ENCODE measurements at places on chromosomes 6 and 20. TPM values are rescaled to one million over a fixed set of nuclear protein-coding genes. Genes with fewer than 3 reads are reported as not detected.

The DDO gene
- total RNA-seq, result 1.4 TPM

- DNase-seq, result no peak
Measured at GRCh38 chr6:108235127-108235526, 25.7 kb downstream of the SNX3 start.

DNA sequence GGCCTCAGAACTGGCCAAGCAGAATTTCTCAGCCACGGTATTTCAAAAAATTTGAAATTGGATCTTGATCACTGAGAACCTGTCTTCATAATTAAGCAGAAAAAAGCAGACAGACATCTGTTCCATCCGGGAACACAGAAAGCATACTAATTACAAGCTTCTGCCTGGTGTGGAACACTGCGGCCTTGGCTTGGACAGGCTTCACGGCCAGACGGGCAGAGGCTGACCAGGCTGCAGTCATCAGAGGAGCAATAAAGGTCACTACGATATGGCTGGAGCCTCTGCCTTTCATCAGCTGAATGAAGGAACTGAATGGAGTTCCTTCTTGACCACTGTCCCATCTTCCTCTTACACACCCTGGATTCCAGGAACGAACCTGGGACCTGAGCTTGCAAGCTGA lies 3.9 kb upstream of the NRSN1 start:
- no peak for DNase-seq

GRCh38 chr20:53934421-53935343 lies 135.7 kb downstream of the BCAS1 start:
- peak; percentile 28 for DNase-seq

GRCh38 chr6:40389254-40389653 lies 197.9 kb downstream of the LRFN2 start:
- DNase-seq, result no peak

All from H4 (cell line).